G401 (cell line): ENCODE measurements at places on chromosomes 7 and 10.
A peak's percentile ranks its signal among the peaks of the same experiment; 100 is the strongest.

DNA sequence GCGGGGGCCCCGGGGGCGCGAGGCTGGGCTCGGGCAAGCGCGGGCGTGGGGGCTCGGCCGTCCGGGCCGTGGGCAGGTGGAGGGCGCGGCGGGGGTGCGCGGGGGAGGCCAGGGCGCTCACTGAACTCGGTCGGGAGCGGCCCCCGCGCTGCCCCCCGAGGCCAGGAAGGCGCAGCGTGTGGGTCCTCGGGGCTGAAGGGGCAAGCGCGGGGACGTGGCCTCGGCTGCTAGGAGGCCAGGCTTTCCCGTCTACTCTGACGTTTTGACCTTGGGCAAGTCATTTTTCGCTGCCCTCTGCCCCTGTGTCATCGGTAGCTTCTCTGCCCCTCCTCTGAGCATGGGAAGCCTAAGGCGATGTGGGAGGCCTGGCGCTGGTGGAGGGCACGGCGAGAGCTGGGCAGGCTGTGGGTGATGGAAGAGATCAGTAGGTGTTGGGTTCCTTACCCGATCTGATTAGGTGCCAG lies 441 bp downstream of the FBH1 start:
- DNase-seq: peak; percentile 19

DNA sequence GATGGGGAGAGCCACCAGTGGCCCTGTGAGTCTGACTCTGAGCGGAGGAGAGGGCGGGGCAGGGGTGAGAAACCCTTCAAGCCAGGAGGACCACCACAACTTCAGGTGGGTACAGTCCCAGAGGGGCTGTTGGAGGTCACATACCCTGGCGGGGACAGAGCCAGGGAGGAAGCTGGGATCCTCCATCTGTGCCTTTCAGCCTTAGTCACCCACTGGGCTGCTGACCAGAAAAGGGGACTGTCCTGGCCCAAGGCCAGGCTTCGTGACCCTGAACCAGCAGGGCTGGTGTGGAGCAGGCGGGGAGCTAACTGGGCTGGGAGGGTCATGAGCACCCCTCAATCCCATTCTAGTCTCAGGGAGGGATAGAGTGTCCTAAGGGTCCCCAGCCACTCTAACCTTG lies 1.5 kb upstream of the CALHM3 start:
- DNase-seq: no peak

DNA sequence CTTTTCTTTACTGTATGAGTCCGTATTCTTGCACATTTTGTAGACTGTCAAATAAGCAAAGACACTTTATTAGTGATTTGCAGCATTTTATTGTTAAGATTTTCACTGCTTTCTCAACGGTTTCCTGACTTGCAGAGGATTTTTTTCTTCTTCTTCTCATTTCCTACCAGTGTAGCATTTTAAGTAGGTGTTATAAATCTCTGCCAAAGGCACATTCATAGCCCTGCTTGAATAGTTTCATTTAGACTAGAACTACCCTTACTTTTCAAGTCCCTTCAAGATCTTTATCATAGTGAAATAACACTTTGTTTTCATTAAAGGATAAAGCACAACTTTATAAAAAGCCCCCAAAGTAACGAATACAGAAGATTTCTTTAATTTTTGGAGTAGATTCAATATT lies 271.4 kb downstream of the TSPAN12 start:
- no peak for DNase-seq

DNA sequence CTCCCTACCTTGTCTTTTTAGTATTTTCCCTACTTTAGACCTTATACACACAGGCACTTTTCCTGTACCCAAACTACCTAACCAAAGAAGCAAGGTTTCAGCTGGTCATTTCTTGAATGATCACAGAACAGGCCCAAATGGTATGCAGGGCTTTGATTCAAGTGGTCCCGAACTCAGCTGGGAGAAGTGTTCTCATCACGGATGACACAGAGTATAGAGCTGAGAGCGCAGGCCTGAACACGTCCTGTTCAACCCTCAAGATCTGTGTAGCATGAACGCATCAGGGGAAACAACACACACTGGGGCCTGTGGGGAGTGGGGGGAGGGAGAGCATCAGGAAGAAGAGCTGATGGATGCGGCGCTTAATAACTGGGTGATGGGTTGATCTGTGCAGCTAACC lies 318.2 kb downstream of the SFMBT2 start:
- DNase-seq: no peak

DNA sequence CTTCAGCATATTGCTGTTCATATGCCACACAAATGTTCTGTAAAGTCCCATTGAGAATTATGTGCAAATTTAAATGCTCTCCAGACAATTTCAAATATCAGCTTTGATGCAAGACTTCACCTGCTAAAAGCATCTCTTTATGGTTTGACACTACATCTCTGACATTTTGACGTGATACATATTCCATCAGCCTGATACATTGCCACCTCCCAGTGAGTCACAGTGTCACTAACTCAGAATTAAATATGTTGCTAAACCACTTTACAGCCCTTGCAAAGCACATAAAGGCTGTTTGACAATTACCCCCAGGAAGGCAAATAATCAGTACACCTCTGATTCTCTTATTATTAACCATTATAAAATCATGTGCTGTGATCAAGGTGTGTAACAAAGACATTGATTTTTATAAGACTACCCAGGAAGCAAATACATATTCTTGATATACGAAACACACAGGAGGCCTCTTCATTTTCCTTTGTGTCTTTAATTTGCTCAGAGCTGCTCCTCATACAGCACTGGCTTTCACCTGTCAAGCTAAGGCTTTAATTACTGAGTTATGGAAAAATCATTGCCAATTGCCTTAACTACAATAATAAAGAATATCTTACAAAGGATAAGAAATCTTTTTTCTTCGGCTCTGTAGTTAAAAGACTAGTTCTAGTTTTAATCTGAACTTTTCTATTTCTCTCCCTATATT lies 547.5 kb upstream of the C7orf33 start:
- DNase-seq: no peak

DNA sequence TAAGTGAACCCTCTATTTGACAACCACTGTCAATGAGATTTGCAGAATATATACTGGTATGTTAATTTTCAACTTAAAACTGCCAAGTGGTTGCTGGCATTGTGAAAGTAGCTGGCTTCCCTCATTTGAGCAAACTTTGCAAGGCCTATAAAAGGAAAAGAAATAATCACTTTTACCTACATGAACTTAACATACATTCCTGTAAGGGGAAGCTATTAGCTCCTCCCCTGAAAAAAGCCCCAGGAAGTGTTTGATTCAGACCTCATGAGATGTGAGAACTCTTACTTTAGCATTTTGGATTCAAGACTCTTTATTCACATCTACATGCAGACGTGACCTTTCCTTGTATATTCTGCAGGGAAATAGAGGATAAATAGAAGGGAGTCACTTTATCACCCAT lies 175.6 kb downstream of the OTUD1 start:
- no peak for DNase-seq

DNA sequence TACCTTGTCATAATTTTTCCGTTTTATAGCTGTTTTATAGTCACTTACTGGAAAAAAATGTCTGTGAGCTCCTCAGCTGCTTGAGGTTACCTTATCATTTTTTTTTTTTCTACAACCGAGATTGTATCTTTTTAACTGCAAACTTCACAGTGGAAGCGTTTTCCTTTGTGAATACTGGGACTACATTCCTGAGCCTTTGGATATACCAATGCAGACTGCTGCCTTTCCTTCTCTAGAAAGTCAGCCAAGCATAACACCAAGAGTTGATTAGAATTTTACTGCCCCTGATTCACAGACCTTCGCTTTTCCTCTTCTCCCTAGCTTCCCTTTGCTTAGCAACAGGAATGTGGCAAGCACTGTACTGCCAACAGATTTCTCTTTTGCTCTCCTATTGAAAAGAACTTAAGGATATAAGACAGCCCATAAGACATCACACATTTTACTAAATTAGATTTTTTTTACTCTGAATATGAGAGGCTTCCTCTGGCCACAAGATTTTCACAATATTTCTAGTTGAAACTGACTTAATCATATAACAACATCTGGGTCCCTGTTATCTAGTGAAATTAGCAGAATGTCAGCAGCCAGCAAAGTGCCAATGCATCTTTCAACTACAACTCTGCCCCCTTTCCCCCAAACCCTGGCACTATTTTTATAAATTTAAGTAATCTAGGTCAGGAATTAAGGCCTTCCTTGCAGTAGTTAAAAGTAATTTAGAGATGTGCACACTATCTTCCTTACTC lies 170.6 kb downstream of the PRKG1 start:
- DNase-seq: peak; percentile 12

GRCh38 chr10:97922022-97922758 lies 72.5 kb downstream of the GOLGA7B start:
- DNase-seq: peak; percentile 88

- DNase-seq: no peak
Observed at GRCh38 chr7:26136831-26137230, 15.2 kb upstream of the NFE2L3 start.

GRCh38 chr10:50470798-50471582 lies 152.8 kb downstream of the SGMS1 start:
- DNase-seq: no peak

DNA sequence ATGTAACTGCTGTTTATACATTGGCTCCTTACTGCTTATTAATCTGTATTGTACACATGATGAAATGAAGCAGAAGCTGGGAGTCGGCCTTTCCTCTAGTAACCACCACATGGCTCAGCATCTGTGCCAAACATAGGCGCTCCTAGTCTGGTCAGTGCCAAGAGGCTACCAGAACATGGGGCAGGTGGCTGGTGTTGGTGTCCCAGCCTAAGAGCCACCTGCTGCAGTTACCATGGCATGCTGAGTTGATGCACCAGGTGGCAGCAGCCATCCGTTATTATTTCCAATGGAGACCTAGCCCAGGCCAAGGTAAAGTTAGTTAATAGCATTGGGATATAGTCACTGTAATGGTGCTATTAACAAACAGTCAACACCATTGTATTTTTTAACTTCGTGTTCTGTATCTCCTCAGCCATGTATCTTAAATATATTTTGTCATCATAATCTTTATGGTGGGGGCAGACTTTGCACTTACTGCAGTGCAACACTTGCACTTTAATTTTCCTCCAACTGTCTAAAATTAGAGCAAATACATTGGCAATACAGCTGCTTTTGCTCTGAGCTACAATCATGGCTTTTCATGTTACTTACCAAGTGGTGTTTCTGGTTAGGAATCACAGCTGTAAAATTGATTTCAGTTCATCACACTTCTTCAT lies 33.1 kb downstream of the HBP1 start:
- DNase-seq: peak; percentile 98

DNA sequence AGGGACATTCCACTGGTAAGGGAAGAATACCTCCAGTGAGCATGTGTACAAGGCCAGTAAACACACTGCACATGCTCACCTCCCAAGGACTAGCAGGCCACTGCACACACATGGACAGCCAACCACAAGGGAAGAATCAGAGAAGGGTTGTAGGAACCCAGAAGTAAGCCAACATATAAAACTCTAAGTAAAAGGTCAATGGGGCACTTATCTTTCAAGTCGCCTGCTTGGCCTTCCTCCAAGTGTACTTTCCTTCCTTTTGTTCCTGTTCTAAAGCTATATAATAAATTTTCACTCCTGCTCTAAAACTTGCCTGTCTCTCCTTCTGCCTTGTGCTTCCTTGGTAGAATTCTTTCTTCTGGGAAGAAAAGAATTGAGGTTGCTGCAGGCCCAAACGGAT lies 33.0 kb downstream of the ORC5 start:
- no peak for DNase-seq

DNA sequence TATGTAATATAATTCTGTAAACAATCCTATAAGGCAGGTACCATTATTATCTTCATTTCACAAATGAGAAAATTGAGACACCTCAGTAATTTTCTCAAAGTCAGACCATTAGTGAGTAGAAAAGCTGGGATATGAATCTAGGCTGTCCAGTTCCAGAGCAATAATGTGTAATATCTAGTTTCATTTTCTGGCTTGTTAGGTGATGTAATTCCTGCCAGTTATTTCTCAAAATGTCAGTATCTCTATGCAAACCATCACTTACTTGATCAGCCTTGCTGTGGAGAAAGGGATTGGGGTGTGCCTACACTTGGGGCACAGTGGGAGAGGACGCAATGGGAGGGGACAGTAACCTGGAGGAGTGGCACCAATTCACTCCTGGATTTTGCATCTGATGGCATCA lies 157.5 kb downstream of the LYZL1 start:
- DNase-seq: no peak

DNA sequence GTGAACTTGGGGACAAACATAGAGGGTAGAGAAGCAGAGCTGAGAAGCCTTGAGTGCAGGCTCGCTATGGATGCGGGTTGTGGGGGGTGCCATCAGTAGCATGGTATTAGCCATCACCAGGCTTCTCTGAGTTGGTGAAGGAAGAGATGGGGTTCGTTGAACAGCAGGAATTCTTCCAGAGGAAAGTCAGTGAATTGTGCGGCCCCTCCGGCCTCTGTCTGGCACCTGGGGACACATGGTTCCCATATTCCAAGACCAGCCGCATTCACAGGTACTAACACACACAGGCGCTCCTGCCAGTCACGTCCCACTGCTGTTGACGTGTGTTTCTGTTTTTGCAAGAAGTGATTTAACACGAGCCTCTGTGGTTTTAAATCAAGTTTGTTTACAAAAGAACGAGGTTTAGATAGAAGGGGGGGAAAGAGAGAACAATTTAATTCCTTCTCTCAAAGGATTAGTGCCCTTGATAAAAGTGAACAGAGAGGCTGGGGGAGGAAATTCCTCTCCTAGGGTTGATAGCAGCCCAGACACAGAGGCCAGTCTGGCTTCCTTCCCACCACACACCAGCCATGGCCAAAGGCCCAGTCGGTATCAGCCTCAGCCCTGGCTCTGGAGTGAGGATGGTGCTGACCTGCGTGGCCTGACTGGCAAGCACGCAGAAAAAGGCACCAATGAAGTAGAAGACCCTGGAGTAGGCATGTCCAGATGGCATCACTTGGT lies 252.6 kb upstream of the IGFBP3 start:
- DNase-seq: no peak

DNA sequence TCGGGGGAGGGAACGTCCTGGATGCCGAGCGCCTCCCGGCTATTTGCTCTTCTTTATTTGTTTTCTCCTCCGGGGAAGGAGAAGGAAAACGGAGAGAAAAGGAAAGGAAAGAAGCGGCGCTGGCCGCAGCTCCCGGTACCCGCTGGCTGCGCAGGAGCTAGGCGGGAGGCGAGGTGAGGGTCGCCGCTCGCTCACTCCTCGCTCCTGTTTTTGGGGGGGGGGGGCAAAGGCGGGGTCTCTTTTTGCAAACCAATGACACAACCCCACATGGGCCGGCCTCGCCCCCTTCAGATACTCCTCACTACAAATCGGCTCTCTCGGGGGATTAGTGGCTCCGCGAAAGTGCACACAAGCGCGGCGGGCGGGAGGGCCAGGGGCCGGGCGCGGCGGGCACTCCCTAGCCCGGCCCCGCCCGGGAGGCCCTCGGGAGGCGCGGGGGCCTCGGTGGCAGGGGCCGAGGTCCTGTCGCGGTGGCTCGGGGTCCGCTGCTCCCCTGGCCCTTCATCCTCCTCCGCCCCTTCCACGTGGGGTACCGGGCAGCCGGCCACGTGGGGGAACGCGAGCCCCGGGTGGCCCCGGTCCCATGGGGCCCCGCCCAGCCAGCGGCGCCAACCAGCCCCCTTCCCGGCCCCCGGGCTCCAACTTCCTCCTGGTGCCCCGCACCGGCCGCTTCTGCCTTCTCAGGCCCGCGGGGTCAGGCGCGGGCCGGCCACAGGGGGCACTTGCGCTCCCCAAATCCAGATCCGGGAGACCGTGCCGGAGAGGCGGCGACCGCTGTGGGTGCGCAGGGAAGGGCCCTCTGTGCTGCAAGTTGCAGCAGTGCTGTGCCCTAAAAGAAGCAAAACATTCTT lies 718 bp upstream of the CTBP2 start:
- DNase-seq: peak; percentile 71

- no peak for DNase-seq
Observed at GRCh38 chr10:96673318-96674099, 46.8 kb downstream of the PIK3AP1 start.

GRCh38 chr10:117345143-117345542 lies 30.1 kb downstream of the PDZD8 start:
- DNase-seq: no peak
